ENCODE measurements at places on chromosomes 12 and 14.

DNA sequence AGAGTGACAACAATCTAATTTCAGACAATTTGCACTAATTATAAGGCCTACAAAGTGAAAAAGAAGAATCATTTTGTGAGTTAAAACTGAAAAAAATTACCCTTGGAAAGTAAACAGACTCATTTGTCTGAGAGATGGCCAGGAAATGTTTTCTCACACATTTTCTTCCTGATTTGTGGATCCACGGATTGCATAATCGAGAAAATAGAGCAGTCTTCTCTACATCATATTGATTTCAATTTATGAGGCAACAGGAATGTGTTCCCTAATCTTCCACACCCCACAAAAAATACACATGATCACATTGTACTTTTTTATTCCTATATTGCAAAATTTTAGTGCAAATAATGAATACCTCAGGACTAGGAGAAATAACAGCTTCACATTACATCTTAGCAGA is 160.8 kb downstream of the CCER1 start:
- DNase-seq = no peak

DNA sequence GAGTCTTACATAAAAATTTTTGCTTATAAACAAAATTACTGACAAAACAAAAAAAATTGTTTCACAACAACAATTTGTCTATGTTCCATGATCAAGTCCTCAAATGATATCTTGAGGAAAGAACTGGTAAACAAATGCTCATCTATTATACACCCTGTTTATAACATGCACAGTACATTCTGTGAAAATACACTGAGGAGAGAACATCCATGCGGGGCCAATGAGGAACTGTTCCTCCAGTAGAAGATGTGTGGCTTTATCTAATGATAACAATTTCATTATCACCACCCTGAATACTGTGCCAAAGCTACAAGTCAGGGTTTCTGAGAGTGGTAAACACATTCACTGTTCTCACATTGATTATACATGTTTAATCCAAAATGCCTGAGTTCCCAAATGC is 10.8 kb downstream of the MLH3 start:
- DNase-seq = no peak

- DNase-seq = no peak
Measured at GRCh38 chr14:76780360-76780759, 19.1 kb downstream of the VASH1 start.

DNA sequence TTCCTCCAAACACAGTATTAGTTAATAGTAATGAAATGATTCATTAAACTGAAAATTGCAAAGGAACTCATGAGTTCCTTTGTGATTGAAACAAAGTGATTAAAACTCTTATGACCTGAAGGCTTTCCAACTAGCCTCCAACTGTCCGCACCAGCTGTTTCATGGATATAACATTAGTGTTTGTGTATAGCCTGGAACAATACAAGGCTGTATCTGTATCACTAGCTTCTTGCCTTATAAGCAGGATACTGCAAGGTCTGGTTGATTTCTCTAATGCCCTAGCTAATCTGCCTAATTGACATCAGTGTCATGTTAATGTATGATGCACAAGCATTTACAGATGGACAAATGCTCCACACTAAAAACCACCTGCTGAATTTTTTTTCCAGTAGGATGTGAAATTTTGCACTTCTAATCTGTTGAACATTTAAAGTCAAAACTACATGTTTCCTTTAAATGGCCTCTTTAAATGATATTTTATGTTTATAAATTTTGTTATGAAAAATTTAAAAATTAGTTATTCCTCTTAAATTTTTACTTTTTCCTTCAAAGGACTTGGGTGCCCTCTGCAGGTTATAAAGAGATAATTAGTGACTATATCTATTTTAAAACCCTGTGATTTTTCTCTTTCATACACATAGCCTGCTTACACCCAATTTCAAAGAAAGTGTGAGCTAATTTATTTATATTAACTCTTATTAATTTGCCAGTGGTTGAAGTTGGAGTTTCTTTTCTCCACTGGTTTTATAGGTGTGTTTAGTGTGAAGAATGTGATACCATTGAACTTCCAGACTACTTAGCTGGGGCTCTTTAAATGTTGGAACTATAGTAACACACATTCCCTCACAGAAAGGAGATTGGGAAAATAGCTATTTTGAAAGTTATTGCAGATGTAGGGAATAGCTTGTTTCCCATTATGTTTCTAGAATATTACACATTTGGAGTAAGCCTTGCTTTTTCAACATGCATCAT is 25.4 kb downstream of the AP5M1 start:
- no peak for DNase-seq

DNA sequence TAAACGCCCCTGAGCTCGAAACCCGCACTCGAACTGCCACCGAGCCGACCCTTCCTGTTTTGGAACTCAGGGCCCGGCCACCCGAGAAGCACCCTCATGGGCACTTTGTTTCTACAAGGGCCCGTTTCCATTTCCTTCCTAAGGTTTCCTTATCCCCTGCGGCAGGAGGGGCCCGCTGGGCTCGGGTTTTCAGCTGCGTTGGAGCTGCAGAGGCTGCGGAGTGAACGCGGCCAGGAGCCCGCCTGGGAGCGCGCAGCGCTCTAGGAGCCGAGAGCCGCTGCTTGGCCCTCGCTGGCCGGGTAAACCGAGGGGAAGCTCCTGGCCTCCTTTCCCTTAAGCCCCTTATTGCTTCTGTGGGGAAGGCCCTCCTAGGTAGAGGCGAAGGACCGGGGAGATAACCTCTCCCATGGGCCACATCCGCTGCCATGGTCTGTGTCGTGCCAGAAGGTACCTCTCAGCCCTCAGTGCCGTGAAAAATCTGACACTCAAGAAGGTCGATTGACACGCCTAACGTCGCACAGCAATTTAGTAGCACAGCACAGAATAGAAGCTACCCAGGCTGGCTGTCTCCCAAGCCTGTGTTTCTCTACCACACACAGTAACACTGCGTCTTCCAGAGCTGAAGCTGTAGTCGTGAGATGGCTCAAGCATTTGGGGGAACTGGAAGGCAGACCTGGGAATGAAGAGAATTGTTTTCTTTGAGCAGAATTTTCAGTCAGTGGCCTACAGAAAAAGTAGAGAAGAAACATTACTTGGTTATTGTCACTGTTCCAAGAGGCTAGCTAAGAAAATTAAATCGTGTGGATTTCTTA is 12.9 kb upstream of the CALM1 start:
- peak; percentile 29 for DNase-seq

DNA sequence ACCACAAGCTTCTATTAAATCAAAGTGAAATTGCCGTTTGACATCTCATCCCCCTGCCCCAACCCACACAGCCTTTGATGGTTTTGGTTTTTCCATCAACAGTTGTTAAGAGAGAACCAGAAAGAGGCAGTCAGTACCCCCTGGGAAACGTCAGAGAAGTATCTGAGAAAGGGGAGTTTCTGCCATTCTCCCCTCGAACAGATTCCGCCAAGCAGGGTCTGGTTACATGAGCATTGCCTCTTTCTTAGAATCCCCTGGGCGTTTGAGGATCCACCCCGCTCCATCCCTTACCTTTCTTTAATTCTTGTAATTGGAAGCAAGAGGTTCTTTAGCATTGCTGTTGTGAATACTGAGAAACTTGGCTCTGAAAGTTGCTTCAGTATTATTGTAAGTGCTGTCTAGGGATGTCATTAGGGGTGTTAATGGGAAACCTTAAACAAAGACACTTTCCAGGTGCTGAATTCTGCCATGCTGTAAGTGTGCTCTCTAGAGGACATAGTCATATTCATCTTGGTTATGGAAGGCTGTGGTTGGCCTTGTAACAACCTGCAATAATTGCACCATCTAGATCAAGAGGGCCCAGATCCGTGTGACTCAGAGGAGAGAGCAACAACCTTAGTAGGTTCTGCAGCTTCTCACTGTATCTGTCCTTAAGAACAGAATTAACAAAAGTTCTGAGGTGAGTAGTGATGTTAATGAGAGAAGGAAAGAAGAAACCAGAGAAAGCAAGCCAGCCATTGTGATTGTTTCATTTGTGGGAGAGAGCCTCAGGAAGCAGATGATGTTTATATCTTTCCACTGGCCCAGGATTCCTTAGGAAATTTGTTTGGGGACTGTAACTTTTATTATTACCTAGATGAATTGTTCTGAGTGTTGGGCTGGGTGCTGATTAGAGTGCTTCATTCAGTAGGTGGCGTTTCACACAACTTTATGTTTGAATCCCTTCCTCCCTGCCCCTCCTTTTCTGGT is 9.0 kb downstream of the TMBIM6 start:
- DNase-seq = peak; percentile 39

GRCh38 chr12:40331886-40332285 is 107.1 kb downstream of the LRRK2 start:
- no peak for DNase-seq

DNA sequence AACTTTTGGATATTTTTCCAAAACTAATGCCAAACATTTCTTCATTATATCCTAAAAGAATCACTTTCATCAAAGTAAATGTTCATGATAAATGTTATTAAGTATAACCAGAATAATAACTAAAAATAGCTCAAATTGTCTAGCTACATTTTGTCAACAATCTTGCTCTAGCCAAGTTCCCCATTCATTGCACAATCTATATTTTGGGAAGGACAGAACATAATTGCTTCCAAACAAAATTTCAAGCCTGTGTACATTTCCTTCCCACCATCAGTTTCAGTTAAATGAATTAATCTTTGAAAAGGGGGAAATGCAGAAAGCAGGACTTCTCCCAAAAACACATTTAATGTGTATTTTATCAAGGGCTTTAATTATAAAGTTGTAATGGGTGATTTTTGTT is 98.0 kb upstream of the PLEKHG7 start:
- DNase-seq = no peak

DNA sequence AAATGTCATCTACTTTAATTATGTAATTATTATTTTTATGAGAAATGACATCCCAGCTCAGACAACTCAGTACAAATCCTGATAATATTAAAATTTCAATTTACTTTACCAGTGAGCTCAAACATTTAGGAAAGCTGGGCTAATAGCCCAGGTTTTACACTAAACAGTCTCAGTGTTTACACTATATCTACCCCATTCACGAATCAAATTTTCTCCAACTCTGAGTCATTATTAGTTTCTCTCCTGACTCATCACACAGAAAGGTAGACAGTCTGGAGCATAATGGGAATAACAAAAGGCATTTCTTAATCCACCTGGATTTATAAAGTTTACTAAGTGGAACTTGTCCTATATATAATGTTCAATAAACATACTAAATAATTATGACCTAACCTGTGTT is 5.7 kb downstream of the PAWR start:
- DNase-seq = no peak

DNA sequence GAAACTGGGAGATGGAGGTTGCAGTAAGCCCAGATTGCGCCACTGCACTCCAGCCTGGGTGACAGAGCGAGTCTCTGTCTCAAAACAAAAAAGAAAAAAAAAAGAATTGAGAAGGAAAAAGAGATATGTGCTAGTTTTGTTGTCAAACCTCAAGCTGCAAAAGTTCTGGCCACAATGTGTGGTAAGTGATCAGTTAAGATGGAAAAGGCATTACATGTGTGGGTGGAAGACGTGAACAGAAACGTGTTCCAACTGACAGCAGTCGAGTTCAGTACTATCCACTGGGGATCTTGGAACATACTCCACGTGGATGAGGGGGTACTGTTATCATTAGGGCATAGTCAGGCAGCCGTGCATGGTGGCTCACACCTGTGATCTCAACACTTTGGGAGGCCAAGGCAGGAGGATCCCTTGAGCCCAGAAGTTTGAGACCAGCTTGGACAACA is 17.3 kb downstream of the GPR68 start:
- no peak for DNase-seq

DNA sequence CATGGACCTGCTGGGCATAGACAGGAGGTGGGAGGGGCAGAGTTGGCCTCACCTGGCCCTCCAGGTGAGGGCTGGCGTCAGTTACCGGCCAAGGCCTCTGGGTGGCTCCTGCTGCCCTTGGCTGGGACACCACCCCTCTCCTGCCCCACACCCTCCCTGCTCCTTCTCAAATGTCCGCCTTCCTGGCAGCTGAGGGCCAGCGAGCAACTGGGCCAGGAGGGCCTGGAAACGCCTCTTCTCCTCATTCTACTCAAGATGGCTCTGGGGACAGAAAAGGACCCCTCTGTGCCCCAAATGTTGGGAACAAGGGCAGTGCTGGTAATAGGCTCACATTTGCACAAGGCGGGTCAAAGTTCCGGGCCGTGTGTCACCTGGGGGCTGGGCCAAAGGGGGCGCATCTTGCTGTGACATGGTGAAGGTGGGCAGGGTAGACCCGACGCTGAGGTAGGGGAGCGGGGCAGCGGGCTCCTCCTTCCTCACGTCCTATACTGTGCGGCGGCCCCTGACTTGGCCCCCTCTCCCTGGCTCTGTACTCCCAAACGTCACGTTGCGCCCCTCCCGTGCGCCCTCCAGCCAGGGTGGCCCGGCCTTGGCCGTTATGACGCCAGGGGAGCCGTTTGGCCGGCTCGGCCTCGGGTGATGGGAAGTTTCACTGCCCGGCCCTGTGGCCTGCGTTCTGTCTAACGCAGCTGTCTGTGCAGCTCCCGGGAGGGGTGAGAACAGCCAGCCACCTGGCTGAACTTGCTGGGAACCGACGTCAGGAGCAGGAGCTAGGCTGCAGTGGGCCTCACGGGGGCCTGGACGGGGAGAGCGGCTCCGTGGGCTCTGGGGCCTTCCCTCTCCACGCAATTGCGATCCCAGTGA is 18.0 kb upstream of the DLK1 start:
- no peak for DNase-seq

DNA sequence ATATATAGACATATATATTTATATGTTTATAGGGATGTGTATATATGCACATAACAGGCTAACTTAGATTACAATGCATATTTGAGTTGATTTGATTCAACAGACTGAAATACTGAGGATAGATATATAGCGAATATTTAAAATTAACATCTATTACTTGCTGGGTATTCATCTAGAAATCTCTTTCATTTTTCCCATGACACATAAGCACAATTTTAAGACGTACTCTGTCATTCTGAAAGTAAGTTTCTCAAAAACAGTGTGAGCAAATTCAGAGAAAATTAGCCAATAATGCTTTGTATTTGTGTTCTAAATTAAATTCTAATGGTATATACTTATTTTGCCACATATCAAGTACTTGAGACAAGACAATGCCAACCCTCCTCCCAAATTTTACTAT is 907.5 kb upstream of the MDGA2 start:
- no peak for DNase-seq

DNA sequence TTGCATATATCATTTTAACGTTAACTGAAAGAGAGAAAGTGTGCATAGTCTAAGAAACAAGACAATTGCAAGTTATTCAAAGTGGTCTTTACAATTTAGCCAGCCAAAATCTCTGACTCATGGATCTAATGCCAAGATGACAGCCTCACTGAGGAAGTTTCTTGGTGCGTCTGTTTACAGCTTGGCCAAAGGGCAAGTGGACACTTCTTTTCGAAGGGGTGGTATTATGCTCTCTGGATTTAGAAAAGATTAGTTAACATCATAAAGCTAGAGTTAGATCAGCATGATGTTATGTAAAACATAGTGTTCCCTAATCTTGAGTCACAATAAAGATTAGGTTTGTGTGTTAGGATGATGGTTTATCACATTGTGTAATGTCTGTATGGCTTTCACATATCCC is 51.5 kb upstream of the SLC2A13 start:
- DNase-seq = no peak
